ENCODE measurements at places on chromosomes 7 and 10.

- DNase-seq = no peak
These were observed 217.8 kb downstream of the STK31 start for GRCh38 chr7:23927709-23928417.

DNA sequence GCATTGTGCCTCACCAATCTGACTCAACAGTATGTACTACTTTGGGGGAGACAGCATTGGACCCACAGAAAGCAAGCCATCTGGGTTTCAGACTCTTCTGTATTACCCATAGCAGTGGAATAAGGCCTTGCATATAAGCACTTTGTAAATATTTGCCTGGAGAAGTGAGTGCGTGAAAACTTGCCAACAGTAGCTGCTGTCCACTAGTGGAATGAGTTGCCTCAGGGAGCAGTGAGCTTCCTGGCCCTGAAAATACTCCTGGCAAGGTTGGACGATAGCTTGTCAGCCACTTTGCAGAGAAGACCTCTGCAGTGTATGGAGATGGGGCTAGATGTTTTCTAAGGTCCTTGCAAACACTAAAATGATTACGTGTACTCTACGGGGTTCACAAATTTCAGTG, 21.6 kb downstream of the GARS1 start:
- DNase-seq = no peak

DNA sequence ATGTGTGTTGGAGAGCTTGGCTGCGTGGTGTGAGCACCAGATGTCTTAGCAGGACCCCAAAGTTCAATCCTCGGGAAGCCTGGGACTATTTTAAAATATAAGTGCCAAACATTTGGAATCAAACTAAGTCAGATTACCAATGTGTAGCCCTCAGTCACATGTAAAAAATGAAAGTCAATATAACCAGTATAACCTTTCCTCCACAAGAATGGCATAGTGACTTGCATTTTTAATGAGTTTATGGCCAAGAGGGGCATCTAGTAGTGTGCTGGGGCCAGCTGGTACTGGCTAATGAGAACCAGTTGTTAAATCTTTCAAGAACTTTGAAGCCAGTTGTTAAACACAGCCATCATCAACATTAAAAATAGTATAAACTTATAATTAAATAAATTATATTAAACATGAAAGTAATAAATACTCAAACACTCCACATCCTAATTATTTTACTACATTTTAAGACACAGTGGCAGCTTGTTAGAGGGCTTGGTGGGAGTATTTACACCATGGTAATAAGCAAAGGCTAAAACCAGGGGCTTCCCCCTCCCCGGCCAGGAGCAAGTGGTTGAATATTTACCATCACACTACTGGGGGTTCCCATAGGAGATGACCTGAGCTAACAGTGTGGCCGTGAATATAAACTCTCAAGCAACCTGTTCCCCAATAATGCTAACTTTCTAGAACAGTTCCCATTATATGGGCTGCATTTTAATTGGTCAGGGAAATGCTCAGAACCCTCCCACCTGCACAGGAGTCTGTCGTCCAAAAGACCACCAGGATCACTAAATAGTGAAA, 7.9 kb upstream of the FAM170B start:
- DNase-seq = no peak

- DNase-seq = peak; percentile 65
These were observed 6.9 kb upstream of the MINDY4 start for GRCh38 chr7:30764030-30764975.

- DNase-seq = no peak
These were observed 637.6 kb upstream of the C7orf33 start for GRCh38 chr7:147952918-147953317.

DNA sequence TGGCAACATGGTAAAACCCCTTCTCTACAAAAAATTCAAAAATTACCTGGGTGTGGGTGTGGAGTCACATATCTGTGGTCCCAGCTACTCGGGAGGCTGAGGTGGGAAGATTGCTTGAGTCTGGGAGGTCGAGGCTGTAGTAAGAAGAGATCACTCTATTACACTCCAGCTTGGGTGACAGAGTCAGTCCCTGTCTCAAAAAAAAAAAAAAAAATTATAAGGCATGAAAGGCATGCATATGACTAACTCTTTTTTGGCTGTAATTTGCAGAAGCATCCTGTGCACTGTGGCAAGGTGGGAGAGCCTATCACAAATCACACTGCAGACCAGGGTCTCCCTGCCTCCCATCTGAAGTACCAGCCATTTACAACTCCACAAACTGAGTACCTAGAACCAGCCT, 14.1 kb upstream of the MYPN start:
- no peak for DNase-seq

DNA sequence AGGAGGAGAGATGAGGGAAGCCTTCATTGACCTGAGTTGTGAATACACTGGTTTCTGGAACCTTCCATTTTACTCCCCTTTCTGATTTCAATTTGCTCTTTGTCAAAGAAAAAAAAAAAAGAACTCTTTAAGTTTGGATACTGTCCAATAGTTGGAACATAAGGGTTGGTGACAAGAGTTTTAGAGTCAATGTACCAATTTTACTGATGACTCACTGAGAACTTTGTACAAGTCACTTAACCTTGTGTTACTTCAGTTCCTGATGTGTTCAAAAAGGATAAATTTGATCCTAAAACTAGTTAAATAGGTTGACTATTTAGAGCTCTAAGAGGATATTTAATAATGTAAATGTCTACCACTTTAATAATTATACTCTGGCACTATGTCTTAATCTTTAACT, 4.1 kb upstream of the CDK14 start:
- DNase-seq = no peak

GRCh38 chr7:69208276-69208675, 390.0 kb upstream of the AUTS2 start:
- DNase-seq = no peak

GRCh38 chr10:1581189-1581588, 156.1 kb downstream of the ADARB2 start:
- DNase-seq = no peak

- DNase-seq = no peak
These were observed 39.2 kb upstream of the MKLN1 start for GRCh38 chr7:131288450-131288849.

GRCh38 chr10:16742165-16742960, 74.9 kb downstream of the RSU1 start:
- DNase-seq = no peak

DNA sequence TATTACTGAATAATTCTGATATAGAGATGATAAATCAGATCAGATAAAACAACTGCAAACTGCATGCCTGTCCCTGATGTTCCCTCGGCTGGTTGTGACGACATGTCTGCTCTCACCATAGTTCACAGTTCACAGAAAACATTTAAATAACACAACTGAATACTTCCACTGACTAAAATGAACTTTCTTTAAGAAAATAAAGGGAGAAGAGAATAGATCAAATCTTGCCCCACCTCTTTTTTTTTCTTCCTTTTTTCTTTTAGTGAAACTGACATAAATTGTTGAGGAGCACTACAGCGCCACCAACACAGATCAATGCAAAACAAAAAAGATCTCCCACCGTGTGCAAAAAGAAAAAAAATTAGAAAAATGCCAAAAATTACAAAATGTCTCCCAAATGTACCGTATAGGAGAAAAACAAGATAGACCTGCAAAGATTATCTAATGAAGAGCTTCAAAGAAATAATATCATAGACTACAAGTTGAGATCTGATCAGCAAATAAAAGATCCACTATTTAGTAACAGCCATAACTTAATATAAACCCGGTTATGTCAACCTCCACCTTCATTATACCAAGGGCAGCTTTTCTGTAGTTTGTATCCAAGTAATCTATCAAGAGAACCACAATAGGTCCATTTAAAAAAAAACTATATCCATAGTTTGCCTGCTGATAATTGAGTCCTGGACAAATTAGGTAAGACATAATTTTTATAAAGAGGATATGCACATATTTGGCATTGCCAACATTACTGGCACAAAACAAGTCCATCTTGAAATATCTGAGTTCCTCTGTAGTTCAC, 30.7 kb upstream of the EPC1 start:
- no peak for DNase-seq

- no peak for DNase-seq
These were observed 827.6 kb upstream of the AUTS2 start for GRCh38 chr7:68770649-68771048.
